Urothelium cell line (cell line): ENCODE measurements at places on chromosomes 11 and 22.

GRCh38 chr11:108963118-108963517 is 298.2 kb downstream of the DDX10 start:
- DNase-seq: no peak

GRCh38 chr11:128581561-128582272 is 5.6 kb downstream of the ETS1 start:
- no peak for DNase-seq

- DNase-seq: no peak
These were observed 13.1 kb upstream of the OR6T1 start for GRCh38 chr11:123956752-123957151.

DNA sequence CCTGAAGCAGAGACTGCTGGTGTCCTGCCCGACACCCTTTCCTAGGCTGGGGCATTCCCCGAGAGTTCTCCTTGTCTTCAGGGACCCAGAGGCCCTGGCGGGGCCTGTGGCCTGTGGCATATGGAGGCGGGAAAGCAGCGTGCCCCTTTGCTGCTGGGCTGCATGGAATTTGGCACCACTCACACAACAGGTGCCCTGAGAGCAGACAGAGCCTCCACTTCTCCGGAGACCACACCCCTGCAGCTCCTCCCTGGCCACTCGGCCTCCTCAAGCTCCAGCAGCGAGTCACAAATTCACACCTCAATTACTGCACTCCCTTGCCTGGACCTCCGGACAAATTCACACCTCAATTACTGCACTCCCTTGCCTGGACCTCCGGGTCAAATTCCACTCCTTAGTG is 1375.2 kb downstream of the TBC1D22A start:
- DNase-seq: no peak

DNA sequence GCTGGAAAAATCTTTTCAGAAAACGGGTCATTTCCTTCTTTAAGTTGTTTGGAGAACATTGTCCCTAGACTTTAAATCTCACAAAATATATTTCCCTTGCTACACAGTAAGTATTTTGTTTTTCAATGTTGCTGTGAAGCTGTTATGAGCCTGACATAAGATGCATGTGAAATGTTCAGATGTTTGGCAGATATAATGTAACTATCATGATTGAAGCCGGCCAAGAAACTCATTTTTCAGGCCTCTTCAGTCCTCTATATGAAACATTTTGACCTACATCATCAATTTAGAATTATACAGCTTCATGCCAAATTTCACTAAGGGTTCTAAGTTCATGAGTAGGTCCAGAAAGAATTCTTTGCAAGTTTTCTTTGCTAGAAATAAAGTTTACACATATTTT is 133.8 kb downstream of the JRKL start:
- DNase-seq: no peak

GRCh38 chr22:43876866-43877509 is 14.7 kb upstream of the SULT4A1 start:
- no peak for DNase-seq

DNA sequence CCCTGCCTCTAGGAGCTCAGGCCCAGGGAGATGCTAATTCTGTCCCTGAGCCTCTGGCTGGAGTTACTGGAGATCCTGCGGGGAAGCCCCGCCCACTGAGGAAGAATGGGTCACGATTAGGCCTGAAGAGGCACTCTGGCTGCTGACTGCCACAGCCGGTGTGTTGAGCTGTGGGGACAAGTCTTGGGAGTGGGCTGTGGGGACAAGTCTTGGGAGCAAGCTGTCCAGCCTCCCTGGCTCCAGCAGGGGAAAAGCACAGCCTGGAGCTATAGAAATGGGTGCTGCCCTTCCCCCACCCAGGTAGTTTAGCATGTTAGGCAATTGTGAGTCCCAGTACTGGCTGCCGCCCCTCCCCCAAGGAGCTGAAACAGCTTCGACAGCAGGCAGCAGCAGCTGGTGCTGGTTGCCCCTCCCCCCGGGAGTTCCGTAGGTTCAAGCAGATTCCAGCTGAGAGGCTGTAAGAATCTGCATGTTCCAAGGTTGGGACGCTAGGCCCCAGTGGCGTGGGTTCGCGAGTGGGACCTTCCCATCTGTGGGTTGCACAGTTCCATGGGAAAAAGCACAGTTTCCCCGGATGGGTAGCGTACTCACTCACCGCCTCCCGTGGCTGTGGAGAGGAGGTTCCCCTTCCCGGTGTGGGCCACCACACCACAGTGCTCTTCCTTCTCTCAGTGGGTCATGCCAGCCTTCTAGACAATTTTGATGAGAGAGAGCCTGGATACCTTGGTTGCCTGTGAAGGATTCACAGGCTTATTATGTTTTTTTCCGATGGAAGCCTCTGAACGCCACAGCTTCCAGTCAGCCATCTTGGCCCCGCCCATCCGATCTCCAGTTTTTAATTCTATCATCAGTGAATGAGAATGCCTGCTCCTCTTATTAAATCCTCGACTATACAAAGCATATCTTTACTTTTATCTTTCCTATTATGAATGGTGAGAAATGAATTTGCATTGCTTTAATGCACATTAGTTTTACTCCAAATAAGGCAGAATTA is 61.5 kb downstream of the MSANTD4 start:
- no peak for DNase-seq

DNA sequence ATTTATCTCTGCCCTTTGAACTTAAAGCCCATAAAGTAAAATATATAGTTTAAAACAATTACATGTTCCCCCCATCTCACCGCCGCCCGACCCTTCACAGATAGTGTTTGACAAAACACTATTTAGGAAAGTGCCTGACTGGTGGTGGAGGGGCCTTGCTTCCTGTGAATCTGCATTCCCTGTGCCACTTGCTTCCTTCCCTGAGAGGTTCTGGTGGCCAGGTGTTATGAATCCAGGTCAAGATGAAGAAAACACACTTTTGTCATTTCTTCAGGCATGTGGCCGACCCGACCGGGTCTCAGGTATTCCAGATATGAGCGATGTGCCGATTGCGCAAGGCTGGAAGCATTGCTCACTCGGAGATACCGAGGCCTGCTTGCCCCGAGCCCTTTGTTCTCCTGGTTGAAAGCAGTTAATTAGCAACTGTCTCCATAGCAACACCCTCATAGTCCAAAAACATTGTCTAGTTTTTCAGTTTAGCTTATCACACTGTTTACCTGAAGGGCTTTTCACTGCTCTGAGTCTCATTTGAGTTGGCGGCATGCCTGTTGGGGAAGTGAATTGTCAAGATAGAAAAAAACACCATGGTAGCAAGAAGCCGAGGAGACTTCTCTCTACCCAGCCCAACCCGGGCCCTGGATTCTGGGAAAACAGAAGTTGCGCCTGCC is 128.3 kb downstream of the TEAD1 start:
- DNase-seq: peak; percentile 84

DNA sequence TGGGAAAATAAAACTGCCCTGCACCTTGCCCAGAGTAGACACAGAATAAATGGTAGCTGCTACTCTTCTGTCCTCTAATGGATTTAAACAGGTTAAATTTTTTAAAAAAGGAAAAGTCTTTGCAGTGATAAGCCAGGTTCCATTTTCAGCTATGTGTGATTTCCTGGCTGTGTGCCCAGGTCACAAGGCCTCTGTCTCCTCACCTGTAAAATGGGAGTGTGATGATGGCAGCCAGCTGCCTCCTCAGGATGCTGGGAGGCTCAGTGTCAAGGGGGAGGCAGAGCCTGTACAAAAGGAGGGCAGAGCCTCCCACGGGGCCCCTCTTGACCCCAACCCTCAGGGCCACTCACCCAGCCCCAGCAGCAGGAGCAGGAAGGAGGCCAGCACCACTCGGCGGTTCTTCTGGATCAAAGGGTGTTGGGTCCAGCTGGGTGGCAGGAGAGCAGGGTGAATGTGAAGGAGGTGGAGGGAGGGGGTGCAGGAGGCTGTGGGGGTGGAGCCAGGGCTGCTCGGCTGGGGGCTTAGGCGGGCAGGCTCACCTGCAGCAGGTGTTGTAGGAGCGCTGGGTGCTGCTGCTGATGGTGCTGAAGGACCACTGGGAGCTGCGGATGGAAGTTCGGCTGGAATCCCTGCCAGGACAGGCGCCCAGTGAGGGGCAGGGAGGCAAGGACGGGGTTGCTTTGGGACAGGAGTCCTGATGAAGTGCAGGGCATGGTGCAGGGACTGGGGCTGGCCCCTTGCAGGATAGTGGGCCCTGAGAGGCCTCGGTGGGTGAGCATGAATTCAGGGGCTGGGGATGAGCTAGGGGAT is 1.9 kb downstream of the TMEM134 start:
- no peak for DNase-seq

DNA sequence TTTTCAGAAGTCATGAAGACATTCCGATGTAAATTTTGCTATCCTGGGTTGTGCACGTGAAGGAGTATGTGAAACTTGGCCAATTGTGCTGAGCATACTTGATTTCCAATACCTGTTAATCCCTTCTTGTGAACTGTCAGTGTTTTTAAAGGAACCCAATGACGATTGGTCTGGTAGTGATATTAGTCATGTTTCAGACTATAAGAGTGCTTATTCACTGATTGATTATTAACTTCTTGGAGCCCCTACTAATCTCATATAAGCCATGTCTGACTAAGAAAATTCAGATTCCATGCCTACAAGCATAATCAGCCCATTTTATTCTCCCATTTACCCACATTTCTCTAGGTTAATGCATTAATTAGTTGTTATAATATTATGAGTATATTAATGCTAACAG is 330.8 kb upstream of the MTNR1B start:
- no peak for DNase-seq

GRCh38 chr11:37109286-37109585 is 511.2 kb upstream of the RAG2 start:
- no peak for DNase-seq

DNA sequence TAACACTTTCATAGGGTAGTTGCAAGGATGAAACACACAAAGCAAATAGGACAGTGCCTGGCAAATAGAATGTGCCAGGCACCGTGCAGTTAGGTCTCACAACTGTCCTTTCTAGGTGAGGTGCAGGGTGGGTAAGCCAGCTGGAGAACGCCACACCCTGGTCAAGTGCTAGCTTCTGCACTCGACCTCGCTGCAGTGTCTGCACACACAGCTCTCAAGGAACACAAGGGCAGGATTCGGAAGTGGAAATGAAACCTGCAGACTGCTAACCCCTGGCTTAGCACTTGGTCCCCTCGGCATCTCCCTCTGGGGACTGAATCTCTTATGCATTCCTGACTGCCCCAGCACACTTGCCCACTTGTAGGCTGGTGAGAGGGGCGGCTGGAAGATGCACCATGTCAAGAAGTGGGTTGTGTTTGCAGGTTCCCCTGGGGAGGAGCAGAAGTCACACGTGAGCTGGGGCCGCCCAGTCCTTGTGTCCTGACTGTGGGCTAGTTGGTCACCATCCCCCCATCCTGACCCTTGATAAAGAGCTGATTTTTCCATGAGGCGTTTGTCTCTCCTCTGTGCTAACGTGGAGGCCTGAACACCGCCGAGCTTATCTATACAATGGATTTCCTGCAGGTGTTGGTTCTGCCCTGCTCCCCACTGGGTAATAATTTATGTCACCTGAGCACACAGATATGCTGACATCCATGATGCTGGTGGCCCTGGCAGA is 89.0 kb downstream of the MICAL2 start:
- no peak for DNase-seq

DNA sequence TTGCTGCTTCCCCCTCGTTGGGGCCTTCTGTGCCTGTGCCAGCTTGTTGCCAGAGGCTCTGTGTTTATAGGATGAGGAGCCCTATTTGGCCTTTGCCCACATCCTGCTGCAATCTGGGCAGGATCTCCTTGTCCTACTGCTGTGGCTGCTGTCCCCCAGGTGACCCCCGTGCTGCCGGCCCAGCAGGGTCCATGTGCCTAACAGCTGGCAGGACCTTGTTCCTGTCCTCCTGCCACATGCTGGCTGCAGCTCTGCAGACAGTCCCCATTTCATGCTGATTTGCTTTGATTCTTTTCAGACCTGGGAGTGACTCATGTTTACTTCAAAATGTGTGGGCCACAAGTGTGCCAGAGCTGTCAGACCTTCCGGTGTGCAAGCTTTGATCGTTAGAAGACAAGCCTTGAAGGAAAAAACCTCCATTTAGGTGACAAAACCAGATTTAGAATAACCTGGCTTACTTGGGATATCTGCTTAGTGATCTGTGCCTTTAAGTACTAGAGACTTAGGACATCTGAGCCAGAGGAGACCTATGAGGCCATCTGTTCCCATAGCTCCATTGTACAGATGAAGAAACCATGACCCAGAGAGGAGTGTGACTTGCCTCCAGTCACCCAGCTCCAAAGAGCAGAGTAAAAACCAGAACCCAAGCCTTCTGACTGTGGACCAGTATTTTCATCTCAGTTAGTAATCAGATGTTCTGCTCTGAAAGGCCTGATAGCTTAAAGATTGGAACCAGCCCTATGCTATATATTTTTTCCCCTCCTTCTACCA is 11.1 kb downstream of the NAV2 start:
- DNase-seq: peak; percentile 42

DNA sequence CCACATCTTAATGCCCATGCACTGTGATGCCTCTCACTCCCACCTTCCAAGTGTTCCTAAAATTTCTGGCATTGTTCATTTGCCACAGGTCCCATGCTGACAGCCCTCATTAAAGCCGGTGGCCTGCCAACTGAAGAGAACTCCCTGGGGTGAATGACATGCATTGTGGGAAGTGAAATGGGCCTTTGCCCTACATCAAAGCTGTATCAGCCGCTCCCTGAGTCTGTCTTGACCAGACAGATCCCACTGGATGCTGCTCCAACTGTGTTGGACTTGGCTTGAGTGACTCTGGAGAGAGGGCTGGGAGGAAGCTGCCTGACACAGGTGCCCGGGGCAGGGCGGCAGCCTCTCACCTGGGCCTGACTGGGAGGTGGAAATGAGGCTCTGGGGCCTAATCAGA is 8.8 kb upstream of the SEC14L4 start:
- no peak for DNase-seq

DNA sequence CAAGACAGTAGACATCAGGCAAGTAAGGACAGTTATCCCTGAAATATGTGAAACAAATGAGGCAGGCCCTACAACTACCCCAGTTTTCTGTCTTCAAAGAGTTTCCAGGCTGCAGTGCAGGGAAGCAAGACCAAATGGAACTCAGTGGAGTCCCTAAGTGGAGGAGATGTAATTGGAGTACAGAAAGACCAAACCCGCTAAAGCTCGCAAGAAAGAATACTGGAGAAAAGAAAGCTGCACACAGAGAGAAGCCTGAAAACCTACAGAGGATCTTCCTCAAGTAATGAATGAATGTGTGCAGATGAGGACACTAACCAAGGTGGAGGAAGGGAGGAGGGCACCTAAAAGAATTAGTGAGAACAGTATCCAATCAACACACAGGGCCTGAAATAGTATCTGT is 1.3 kb upstream of the OR56A3 start:
- no peak for DNase-seq

- DNase-seq: no peak
These were observed 346.5 kb upstream of the SYN3 start for GRCh38 chr22:33404723-33405122.
